ENCODE measurements at places on chromosomes 16 and 17. TPM values are rescaled to one million over a fixed set of nuclear protein-coding genes. Genes with fewer than 3 reads are reported as not detected.
A peak's percentile ranks its signal among the peaks of the same experiment; 100 is the strongest.

DNA sequence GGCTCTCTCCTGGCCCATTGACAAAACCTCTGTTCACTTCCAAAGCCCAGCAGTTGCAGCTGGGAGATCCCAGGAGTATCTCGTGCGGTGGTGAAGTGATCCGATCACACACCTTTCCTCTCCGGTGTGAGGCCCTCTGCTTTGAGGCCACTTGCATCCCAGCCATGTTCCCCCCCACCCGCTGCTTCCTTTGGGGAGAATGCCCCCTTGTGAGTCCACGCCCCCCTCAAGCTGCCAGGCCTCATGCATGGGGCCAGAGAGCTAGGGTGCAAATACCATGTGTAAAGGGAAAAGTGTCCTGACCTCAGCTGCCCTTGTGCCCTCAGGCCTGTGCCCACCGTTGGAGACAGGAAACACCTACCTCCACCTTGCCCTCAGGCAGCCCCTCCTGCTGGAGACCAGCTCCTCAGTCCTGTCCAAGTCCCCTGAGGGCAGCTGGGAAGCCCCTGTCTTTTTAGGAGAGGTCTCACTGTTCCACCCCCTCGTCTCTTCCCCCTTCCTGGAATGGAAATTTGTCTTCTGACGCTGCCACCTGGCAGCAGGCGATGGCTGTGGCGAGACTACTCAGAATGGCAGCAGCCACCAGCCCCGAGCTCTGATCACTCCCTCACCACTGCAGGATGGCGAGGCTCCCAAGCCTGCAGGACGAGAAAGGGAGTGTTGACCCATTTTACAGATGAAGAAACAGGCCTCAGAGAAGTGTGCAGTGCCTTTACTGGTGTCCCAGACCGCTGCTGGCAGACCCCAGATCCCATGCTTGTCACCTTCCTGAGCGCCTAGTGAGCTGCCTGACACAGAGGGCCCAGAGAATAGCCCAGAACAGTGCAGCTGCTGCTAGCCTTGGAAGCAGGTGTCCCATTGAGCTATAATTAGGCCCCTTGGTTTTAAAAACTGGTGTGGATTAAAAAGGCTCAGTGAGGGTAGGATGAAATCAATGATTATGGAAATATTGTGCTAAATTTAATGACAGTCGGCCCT, 120.6 kb upstream of the CACNG5 start:
- peak; percentile 48 for DNase-seq

The OTOA gene
- total RNA-seq: 0.11 TPM

The SLC13A2 gene
- total RNA-seq: not detected

The ASGR1 gene
- total RNA-seq: 5.9 TPM

GRCh38 chr17:38451840-38452529, 23.7 kb downstream of the ARHGAP23 start:
- peak; percentile 97 for DNase-seq

The KRT23 gene
- not detected for total RNA-seq

The FCSK gene
- 6.5 TPM for total RNA-seq

The HSD17B1 gene
- total RNA-seq: 1.3 TPM

- peak; percentile 89 for DNase-seq
Measured at GRCh38 chr16:7025616-7026190, 306.9 kb upstream of the RBFOX1 start.

GRCh38 chr17:77555741-77556291, 402.7 kb upstream of the TNRC6C start:
- DNase-seq: no peak

GRCh38 chr17:78793415-78793814, 11.3 kb upstream of the CYTH1 start:
- no peak for DNase-seq

The QRICH2 gene
- 2.2 TPM for total RNA-seq

DNA sequence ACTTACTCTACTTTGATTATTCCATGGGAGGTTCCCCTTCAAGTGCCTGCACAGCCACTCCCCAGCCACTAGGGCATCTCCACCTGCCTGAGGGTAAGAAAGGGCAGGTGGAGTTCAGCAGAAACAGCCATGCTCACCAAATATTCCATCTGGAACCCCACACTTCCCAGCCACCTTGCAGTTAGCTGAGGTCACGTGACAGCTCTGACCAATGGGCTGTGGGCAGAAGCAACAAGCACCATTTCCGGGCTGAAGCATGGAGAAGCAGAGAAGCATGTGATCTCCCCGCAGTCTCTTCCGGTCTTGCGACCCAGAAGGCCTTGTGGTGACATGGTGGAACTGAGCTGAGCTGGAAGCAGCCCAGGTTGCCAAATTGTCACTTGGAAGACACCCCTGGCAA, 108.6 kb downstream of the CCT6B start:
- DNase-seq: no peak

- no peak for DNase-seq
Measured at GRCh38 chr16:15576960-15577958, 65.7 kb downstream of the MARF1 start.

The C17orf100 gene
- 0.70 TPM for total RNA-seq

The COX6A2 gene
- not detected for total RNA-seq

DNA sequence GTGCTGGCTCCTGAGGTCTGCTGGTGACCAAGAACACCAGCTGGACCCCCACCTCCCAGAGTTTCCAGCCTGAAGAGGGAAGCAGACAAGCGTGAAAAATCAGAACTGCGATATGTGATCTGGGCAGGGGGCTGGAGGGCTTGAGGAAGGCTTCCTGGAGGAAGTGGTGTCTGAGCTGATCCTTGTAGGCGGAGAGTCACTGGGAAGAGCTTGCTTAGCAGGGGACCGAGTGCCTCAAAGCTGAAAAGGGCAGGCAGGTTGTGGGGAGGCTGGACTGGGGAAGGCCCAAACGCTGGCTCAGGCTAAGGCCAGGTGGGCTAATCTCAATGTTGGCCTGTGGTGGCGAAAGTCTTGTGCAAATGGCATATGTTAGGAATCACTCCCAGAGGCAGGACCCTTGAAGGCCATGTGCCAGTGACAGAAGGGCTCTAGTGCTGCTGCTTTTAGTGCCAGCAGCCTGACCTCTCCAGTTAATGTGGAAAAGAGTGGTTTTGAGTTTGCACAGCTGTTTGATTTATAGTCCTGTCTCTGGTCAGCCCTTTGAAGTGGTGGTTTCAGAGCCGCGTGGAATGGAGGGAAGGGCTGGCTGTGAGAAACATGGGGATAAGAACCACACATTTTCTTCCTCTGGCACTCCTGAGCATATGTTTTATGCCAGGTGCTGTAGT, 85.3 kb upstream of the LGALS9 start:
- no peak for DNase-seq

DNA sequence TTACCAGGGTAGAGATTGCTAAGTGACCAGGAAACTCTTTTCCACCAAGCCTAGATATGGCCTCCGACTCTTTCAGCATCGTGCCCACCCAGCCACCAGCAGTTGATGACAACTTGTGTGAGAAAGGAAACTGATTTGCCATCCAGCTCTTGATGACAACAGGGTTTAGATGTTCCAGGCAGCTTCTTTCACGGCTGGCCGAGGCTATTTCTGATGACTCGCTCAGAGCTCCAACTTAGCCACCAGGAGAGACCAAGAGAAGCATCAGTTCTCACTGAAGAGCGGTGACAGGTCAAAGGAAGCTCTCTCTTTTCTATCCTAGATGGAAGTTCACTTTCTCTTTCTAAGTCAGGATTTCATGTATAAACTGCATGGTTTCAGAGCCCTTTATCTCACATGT, 61.2 kb downstream of the MPHOSPH6 start:
- DNase-seq: no peak

- no peak for DNase-seq
Measured at GRCh38 chr17:45956090-45956489, 43.0 kb upstream of the STH start.

- peak; percentile 58 for DNase-seq
Measured at GRCh38 chr16:12907670-12908233, 6.4 kb downstream of the SHISA9 start.

DNA sequence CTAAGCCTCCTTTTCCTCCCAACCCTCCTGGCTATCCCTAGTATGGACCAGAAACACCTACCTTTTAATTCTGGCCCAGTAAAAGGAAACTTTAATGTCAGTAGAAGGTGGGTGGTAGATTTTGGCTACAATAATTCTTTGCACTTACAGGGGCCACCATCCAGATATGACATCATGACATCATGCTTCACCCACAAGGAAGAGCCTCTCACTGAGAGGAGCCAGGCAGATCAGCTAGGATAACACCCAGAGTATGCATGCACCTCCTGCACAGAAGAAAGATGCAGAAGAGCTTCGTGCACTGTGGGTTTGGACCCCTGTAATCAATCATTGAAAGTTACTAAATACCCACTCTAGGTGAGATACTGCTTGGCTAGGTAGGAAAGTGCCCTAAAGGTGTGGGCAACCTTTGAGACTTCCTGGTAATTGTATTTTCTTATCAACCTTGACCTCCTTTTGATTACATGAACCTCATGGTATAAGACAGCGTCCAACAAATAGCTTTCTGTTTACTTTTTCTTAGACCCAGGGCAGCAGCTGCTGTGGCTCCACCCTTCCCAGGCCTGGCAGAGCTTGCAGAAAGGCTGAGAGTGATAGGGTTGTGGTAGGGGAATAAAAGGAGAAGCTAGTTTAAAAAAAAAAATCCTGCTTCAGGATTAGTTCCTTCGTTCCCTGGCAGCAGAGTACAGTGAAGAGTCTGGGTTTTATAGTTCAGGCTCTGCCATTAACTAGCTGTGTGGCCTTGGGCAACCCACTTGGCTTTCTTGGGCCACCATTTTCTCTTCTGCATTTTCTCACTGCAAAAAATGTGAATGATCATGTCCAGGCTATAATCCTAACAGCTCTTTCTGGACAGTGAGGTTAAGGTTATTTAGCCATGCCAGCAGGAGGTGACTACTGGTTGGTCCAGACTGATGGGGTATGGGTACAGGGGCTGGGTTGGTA, 6.2 kb downstream of the MAP3K14 start:
- DNase-seq: no peak

DNA sequence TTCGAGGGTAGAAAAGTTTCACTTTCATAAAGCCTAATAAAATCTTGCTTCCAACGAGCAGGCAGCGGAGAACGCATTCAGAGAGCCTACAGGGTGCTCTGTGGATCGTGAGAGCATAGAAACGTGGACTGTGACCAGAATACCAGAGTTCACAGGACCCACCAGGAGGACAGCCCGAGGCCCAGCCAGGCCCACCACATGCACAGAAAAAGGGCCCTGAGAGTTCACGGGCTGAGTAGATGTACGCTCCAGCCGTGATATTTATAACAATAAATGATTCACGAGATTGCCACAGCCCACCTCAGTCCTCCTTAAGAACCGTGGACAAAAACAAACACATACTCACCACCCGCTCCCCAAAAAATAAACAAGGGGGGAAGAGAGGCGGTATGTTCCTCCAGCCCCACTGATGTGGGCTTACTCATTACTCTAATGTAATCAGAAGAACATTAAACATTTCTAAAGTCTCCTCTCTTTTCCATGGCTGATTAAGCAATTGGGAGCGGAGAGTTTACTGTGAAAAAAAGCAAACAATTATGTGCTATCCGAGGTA, 207.2 kb downstream of the C16orf78 start:
- DNase-seq: no peak

GRCh38 chr17:78159575-78160158, 8.7 kb upstream of the SYNGR2 start:
- DNase-seq: no peak

DNA sequence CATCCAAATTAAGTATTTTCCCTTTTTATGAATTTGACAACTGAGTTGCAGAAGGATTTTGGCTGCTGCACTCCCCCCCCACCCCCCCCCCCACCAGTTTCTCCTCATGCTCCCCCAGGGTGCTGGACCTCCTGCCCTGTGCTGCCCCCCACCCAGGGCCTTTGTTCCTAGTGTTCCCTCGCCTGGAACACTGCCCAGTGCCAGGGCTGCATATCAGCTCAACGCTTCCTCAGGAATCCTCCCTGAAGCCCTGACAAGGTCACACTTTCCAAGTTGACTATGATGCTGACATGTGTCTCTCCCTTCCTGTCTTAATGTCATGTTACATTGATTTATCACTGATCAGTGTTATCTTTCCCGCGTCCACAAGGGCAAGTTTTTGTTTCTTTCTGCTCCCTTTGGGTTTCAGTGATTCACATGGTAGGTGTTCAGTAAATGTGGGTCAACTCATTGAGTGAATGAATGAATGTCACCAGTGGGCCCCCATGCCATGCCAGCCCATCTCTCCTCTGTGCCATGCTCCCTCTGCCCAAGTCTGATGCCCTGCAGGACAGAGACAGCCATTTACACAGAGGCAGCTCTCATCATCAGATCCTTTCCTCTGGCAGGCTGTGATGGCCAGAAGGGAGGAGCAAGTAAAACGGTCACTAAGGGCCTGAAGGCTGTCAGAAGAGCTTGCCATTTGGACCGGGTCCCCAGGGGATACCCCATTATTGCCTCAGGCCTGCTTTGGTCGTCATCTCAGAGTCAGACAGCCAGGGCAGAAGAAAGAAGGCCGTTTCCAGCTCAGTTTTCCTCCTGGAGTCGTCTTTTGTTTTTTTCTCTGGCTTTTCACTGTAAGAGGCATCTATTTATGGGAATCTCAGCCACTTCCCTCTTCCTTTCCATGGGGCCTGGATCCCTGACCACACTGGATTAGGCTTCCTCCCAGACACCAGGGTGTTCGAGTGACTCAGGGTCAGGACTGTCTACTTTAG, 386.2 kb downstream of the SNX29 start:
- DNase-seq: no peak

DNA sequence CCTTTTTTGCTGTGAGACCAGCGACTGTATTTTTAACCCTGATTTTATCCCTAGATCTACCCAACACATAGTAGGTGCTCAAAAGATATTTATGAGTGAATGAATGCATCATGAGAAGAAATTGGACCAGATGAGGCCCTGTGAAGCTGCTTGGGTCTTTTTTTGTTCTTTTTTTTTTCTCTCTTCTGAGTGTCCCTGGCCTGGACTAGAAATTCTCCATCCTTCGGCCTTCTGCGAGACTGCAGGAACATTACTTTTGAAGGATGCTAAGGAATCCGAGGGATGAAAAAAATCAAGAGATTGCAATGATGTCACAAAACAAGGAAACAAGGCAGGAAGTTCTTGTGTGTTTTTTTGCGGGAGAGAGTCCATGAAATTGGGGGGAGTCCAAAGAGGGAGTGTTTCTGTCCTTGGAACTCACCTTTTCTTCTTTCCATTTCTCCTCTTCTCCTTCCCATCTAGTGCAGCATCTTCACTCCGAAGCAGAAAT, 560 bp upstream of the RUSF1 start:
- no peak for DNase-seq

- no peak for DNase-seq
Measured at GRCh38 chr16:88508868-88509748, 56.0 kb downstream of the ZFPM1 start.

The SYT17 gene
- total RNA-seq: 2.6 TPM

GRCh38 chr17:39740357-39741111, 2.8 kb downstream of the GRB7 start:
- peak; percentile 96 for DNase-seq

Data from H9 (cell line).